ENCODE measurements at places on chromosomes 2 and 18. TPM values are rescaled to one million over a fixed set of nuclear protein-coding genes. Genes with fewer than 3 reads are reported as not detected.

The GDF7 gene
- polyA plus RNA-seq, result 0.66 TPM

DNA sequence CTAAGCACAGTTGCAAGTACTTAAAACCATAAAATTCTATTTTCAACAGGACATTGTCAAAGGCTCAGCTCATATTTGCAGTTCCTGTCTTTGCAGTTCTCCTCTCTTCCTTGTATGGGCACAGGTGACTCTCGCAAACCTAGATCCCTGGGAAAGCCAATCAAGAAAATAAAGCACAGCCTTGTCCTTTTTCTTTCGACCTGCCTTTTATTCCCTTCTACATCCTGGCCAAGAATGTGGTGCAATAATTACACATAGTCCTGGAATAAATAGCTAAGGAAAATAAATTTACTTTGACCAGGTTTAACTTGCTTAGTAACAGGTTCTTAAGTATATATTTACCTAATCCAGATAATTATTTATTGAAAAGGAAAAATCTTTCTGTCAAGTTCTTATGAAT is 20.2 kb downstream of the ATG16L1 start:
- DNase-seq, result no peak

DNA sequence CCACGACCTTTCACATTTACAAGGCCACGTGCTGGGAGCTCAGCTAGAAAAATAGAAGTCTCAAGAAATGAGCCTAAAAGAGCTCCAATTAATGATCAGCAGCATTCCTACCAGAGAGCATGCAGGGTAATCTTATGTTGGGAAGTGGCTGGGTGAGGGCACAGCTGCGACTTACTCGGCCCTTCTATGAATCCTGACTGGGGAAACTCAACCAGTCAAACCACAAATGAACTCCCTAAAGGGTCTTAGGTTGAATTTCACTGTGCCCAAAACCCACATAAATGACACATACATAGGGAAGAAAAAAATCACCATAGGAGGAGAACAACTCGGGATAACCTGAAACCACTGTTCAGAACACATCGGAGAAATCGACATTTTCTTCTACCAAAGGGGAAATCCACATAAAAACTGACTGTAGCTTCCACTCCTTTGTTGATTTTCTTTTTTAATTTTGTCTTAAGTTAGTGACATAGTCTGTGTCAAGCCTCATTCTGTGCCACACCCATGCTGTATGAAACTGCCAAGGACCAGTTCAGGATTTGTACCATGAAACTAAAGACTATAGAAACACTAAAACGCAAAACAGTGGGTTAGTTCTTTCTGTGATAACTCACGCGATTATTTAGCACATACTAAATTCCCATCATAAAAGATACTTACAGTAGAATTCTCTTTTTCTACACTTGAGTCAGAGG is 54.7 kb downstream of the UXS1 start:
- no peak for DNase-seq

DNA sequence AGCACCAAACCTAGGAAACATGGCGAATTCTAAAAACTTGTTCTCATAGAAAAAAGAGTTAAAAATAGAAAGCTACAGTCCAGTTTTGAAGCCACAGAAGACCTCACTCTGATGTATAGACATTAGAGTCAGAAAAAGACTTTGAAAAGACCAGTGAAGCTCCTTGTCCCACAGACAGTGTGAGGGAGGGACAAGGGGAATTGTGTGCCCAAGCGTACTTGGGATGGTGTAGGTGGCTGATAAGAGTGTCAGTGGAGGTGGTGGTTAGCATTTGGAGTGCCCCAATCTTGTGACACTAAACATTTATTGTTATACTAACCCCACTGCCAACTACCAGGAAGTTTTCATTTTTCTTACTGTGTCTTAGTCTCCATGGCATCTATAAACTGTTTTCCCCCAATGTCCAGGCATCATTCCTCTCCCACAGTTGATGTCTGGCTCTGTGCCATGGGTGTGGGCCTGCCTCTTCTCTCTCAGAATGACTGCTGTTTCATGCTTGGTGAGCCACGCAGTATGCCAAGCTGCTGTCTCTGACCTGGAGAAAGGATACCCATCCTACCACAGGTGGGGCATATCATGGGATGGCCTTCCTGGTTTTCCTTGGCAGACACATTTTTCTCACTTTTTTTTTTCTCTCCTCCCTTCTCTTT is 161.4 kb downstream of the RPIA start:
- DNase-seq, result no peak
